ENCODE measurements at places on chromosomes 3 and 15.

GRCh38 chr3:160259589-160259988 is 34.4 kb downstream of the C3orf80 start:
- DNase-seq, result no peak

DNA sequence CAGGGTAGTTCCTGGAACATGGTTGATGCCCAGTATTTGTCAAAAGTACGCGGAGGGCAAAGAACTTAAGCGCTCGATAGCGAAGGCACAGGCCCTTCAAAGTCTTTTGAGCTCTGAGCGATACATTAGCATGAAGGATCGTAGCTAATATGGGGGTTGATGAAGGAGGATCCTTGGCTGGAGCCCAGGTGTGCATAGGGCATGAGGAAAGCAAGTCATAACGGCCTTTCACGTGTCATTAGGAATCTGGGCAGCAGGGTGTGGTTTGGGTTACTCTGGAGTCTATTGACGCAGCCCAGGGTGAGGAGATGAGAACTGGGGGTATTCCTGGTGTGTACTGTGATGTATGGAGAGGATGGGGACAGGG is 31.7 kb downstream of the SPINK8 start:
- DNase-seq, result no peak

DNA sequence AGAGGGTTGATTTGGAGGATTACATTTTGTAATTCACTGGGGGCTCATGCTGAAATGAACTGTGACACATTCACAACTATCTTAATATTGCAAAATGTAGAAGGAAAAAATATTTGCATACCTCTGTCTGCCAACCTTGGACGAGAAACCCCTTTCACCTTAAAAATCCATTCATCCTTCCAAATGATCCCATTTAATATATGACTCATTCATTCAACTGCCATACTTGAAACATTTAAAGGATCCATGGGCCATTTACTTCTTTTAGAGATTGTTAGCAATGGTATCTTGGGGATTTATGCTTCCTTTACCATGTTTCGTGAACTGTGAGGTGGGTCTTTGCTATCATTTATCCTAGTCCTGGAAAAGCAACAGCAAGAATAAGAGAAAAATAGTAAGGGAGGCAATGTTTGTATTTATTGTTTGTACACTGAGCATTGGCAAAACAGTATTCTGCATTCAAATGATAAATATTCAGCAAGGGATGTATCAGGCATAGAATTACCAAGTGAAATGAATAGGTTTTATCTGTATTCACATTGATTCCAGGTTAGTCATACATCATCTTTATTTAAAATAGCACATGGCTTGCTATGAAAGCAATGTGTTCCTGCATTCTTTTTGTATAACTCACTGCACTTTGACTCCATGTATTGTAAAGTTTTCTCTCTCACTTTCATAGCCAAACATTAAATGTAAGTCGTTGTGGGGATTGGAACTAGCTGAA is 378.1 kb downstream of the NSUN3 start:
- no peak for DNase-seq

DNA sequence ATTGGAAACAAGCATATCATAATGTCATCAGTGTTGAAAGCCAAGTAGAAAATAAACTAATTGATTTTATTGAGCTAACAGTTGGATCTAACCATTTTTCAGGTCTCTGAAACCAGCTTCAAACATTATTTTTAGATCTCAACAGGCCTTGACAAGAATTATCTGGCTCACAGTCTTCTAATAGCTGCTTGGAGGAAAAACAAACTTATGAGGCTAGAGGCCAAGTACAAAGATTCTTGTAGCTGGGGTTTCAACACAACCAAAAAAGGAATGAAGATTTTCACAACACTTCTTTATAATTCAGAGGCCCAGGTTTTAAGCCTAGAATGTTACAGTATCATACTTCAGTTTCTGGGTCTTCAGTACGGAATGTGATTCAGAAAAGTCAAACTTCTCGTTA is 3.7 kb downstream of the SETMAR start:
- no peak for DNase-seq

DNA sequence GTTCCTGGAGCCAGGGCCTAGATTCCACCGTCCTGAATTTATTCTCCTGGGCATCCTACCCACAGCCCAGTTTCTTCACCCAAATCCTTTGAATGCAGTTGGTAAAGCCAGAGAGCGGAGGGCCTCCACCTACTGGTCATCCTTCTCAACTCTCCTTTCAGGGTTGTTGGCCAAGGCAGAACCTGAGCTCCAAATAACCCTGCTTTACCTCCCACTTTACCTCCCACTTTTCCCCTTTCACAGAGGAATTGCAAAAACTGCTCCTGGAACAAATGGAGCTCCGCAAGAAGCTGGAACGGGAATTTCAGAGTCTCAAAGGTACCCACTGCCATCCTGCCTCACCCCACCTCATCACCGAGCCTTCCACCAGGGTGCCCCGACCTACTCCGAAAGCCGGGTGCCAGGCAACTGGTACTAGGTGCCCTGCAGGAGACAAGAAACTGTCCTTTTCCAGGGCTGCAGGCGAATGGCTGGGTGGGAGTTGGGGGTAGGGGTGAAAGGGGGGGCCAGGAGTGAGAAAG is 6.8 kb downstream of the SKOR1 start:
- DNase-seq, result no peak

GRCh38 chr3:64316971-64317370 is 91.7 kb upstream of the PRICKLE2 start:
- DNase-seq, result no peak

- DNase-seq, result no peak
Observed at GRCh38 chr3:169811631-169812331, 889 bp upstream of the LRRIQ4 start.

- no peak for DNase-seq
Observed at GRCh38 chr15:70379938-70380883, 282.5 kb upstream of the TLE3 start.

GRCh38 chr3:142976621-142977398 is 13.3 kb upstream of the PAQR9 start:
- DNase-seq, result no peak

DNA sequence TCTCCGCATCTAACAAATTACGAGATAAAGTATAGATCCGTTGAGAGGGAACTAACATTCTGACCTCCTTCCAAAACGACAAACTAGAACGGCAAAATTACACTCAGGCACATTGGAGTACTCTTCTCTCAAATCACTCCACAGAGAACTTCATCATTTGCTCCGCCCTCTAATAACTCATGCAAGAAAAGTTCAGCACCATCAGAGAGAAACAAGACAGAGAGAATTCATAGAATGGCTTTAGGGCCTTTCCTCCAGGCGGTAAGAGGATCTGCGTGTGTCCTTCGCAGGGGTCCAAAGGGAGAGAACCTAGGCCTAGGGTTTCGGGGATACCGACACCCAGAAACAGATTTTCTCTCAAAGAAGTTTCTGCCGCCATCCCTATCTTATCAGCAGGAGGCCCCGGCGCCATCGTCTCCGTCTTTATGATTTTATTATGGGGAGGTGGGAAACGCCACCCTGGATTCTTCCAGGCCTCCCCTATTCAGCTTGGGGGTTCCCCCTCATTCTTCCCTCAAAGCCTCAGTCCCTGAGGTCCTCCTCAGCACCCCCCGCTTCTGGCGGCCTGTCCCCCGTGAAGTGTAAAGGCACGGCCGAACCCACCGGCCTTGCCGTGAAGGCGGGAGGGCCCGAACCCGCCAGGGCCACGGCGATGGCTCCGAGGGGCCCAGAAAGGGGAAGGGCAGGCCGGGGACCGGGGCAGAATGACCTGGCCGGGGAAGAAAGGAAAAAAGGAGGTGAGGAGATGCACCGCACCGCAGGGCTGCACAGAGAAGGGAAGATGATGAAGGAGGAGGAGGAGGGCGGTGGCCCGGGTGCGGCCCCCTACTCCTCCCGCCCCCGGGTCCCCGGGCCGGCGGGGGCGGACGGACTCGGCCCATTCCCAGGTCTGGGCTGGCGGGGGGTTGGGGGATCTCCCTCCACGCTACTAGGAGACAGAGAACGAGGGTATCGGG is 768 bp downstream of the UBXN7 start:
- no peak for DNase-seq

GRCh38 chr3:59262076-59262498 is 212.3 kb upstream of the CFAP20DC start:
- DNase-seq, result no peak

DNA sequence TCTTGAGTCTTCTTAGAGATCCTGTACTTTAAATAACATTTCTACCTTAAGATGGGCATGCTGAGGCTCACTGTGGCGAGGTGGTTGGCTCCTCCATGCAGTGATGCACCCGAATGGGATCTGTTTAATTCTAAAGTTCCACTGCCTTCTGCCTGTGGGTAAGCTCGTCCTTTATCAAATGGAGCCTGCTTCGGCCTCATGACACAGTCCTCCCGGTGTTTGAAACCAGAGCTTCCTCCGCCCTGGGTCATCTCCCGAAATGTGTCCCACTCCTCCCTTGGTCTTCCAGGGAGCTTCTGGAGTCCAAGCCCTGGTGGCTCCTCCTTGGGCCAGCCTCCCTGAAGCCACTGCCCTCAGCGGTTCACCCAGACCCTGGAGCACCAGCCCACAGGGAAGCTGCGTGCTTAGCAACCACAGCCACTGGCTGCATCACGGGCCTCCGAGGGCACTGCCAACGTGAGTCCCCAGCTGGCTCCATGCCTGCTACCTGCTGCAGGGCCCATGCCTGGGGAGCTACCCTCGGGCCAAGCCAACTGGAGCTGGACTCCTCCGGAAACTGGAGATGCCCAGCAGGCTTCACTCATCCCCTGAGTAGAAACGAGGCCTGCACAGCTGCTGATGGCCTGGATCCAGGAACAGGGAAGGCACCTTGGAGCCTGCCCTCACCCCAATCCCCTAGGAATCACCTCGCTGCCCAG is 3.3 kb downstream of the RHCG start:
- no peak for DNase-seq

DNA sequence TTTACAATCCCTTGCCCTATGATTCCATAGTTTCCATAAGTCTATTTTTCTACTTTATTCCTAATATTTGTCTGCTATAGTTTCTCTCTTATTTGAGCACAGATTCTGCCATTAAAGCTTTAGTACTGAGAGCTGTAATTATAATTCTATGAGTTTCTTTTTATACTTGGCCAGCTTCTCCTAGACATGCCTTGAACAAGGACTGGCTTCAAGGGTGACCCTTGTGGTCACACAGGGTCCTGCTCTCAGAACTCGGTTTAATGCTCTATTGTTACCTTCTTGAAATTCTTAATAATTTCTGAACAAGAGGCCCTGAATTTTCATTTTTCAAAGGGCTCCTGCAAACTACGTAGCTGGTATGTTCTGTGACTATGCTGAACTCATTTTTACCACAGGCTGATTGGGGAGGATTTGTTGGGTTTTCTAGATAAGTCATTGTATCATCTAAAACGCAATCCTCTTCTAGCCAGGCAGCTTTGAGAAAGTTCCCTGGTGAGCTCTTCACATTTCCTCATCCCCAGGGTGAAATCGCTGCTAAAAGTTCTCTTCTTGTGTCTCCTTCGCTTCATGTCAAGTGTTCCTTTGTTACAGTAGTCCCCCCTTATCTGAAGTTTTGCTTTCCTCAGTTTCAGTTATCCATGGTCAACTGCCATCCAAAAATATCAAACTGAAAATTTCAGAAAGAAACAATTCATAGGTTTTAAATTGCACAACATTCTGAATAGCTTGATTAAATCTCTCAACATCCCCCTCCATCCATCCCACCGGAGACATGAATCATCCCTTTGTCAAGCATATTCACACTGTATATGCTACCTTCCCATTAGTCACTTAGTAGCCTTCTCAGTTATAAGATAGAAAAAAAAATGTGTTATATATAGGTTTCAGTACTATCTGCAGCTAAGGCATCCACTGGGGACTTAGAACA is 12.6 kb upstream of the PLCL2 start:
- DNase-seq, result no peak

DNA sequence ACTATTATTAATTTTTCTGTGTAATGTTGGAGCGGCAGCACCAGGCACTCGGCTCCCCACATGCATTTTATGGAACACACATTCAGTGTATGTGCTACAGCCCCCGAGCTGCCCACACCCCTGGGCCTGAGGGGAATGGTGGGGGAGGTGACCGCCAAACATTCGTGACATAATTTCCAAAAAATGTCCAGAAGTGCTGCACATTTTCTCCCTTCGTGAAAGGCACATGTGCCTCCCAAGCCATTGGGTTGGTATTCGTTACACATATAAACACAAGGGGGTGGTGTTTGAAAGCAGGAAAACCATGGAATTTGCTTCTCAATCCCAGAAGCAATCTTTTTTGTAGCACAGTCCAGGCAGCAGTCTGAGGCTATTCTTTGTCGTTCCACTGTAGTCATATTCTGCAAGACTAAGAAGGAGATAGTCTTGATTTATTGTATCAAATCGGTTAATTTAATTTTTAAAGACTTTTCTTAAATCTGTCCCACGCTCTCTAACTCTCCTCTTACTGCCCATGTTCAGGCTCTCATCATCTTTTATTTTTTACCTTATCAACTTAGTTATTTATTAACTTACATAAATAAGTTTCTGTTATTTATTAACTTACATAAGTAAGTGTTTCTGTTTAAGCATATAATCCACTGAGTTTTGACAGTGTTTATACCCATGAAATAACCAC is 39.2 kb upstream of the POLR2M start:
- DNase-seq, result no peak

DNA sequence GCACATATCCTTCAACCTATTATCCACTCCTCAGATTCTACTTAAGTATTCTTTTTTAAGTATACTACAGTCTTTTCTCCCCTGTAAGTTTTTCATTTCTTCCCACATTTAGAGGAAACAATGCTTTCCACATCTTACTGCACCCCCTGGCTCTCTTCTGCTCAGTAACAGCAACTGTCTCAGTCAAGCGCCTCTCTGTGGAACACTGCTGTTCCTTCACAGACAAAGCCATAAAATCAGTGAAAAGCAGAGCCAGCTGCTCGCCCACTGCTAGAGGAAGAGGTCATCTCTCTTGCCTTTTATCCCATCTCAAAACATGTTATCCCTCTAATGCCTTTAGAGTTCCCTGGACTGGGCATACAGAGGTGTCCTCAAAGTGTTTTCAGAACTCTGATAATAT is 24.8 kb downstream of the SERP1 start:
- DNase-seq, result no peak

DNA sequence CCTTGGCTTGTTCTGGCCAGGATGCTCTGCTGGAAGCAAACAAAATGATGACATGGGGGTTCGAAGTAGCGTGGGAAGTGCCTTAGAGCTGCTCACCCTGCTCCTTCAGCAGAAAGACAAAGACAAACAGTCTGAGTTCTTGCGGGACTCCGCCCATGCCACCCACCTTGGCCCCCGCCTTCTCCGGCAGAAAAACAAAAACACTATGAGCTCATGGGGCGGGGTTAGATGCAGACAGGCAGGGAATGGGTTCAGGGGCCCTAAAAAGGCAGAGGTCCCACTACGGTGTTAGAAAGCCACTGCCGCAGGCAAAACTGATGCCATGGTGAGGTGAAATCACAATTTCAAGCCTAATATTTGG is 9.7 kb upstream of the NCKIPSD start:
- DNase-seq, result no peak

GRCh38 chr15:85021409-85021808 is 39.8 kb downstream of the PDE8A start:
- no peak for DNase-seq

GRCh38 chr3:57059411-57059810 is 1.1 kb upstream of the SPATA12 start:
- DNase-seq, result no peak
